ENCODE measurements at places on chromosomes 12 and 14.

- H3K27me3 ChIP-seq, result no peaks in the 10 kb centered on the region
- no peak overlapping the region for H3K27ac ChIP-seq
- H3K4me3 ChIP-seq, result no peak overlapping the region
- H3K4me1 ChIP-seq, result peaks cover 12% of the 10 kb centered on the region
Observed at GRCh38 chr12:26726956-26727355, 106.0 kb downstream of the ITPR2 start.

- no peaks in the 10 kb centered on the region for H3K27me3 ChIP-seq
- H3K4me1 ChIP-seq, result peaks cover 19% of the 10 kb centered on the region
- H3K4me3 ChIP-seq, result no peak overlapping the region
Observed at GRCh38 chr12:75964150-75964549, 67.4 kb downstream of the PHLDA1 start.

DNA sequence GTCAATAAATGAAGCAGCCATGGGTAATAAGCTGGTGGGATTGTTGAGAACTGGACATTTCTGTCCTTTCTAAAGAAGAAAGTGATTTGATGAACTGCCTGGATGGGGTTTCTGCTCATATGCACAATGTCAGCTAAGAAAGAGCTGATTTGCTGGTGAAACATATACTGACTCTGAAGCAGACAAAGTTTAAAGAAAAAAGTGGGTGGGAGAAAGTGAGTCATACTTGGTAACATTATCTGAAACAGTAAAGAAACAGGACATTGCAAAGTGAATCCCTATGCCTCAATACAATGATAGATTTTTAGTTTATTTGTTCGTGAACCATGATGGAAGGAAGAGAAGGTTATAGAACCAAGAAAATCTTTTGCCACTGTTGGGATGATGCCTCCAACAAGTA is 95.6 kb upstream of the DNM1L start:
- H3K4me3 ChIP-seq, result no peak overlapping the region
- H3K36me3 ChIP-seq, result peaks cover 14% of the 10 kb centered on the region
- H3K4me1 ChIP-seq, result peaks cover 30% of the 10 kb centered on the region
- H3K27ac ChIP-seq, result no peak overlapping the region

GRCh38 chr12:119803381-119803791 is 73.7 kb downstream of the CIT start:
- no peak for DNase-seq
- peaks cover 1% of the 10 kb centered on the region for H3K4me1 ChIP-seq
- H3K4me3 ChIP-seq, result no peak overlapping the region
- H3K27me3 ChIP-seq, result no peaks in the 10 kb centered on the region
- peaks cover 33% of the 10 kb centered on the region for H3K36me3 ChIP-seq
- no peak overlapping the region for H3K27ac ChIP-seq

DNA sequence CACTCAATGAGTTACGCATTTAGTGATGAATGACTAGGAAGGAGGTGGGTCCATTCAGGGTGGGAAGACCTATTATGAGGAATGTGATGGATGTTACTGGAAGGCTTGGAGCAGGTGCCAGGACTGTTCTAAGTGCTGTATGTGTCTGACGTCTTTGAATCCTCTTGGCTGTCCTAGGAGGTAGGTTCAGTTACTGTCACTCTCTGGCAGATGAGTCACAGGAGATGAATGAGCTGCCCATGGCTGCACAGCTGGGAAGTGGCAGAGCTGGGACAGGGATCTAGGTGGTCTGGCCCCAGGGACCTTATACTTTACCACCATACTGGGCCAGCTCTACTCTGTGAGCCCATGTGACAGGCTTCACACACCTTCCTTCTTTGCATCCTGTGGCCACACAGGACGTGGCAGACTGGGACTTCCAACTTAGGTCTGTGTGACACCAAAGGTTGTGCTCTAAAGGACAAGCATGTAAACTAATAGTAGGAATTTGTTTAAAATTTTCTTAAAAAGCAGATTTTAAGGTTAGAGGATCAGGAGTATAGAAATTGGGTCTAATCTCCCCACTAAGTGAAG is 24.0 kb downstream of the TCTN1 start:
- H3K27ac ChIP-seq, result peak overlapping the region; percentile 54
- no peak for DNase-seq
- H3K36me3 ChIP-seq, result peaks cover 1% of the 10 kb centered on the region

DNA sequence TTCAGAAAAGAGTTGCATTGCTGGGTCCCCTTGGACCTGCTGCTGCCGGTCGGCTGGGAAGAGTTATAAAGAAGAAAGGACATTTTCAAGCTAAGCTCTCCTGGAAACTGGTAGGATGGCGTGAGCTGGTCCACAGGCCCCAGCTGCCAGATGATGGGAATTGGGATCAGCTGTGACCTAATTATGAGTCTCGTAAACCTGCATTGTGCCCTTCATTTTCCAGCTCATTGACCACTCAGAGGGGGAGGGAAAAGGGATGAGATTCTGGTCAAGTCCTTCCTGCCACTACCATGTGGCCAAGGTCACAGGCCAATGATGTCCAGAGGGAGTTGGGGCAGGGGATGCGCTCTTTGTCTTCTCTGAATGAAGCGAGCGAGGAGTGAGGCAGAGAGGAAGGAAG is 320.9 kb downstream of the NRXN3 start:
- no peaks in the 10 kb centered on the region for H3K4me1 ChIP-seq
- no peak for DNase-seq
- H3K27ac ChIP-seq, result no peak overlapping the region
- H3K36me3 ChIP-seq, result no peaks in the 10 kb centered on the region
- peaks cover 2% of the 10 kb centered on the region for H3K27me3 ChIP-seq
- no peak overlapping the region for H3K4me3 ChIP-seq

GRCh38 chr14:72275242-72275641 is 343.0 kb downstream of the RGS6 start:
- no peaks in the 10 kb centered on the region for H3K4me1 ChIP-seq
- H3K27me3 ChIP-seq, result peaks cover 5% of the 10 kb centered on the region
- H3K36me3 ChIP-seq, result no peaks in the 10 kb centered on the region
- H3K4me3 ChIP-seq, result no peak overlapping the region
- no peak overlapping the region for H3K27ac ChIP-seq
- DNase-seq, result no peak

GRCh38 chr12:131075611-131076010 is 121.9 kb downstream of the ADGRD1 start:
- H3K27ac ChIP-seq, result no peak overlapping the region
- H3K4me1 ChIP-seq, result no peaks in the 10 kb centered on the region
- peaks cover 15% of the 10 kb centered on the region for H3K27me3 ChIP-seq
- no peaks in the 10 kb centered on the region for H3K36me3 ChIP-seq
- DNase-seq, result no peak

DNA sequence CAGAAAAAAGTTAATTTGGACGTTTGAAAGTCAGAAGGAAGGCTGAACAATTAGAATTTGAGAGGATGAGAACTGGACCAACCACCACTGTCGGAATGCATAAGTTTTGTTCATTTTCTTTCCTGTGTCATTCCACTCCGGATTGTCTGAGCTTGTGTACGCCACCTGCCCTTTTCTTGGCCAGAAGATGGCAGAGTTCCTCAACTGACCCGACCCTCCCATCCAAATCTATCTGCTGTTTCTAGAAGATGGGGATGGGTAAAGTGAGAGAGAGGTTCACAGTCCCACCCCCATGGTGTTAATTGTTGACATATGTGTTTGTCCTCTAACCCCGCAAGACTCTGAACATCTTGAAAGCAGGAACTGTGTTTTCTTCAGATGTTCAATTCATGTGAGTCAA is 388.0 kb downstream of the VRK1 start:
- peaks cover 20% of the 10 kb centered on the region for H3K27me3 ChIP-seq
- H3K27ac ChIP-seq, result no peak overlapping the region
- H3K36me3 ChIP-seq, result peaks cover 5% of the 10 kb centered on the region
- peaks cover 7% of the 10 kb centered on the region for H3K4me1 ChIP-seq
- DNase-seq, result no peak
- H3K4me3 ChIP-seq, result no peak overlapping the region

DNA sequence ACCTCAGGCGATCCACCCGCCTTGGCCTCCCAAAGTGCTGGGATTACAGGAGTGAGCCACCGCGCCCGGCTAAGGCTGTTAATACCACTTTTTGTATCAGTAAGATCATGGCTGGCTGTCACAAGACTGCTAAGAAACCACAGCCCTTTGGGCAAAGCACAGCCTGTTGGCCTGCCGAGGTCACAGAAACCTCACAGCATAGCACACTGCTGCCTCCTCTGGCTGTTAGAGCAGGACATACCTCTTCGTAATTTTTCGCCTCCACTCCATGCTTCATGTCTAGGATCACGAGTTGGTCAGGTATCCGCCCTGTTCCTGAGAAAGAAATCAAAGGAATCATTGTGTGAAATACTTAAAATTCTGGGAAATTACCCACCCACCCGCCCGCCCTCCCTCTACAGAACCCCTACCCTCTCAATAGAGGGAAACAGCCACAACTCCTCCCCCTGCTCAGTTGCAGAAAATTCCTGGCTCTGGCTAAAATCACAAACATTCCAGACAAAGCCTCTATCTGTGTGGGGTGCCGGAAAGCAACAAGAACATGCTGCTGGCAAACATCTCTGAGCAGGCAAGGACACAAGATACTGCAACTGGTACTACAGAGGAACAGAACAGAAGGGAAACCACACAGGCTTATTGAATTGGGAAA is 20.7 kb upstream of the NEK9 start:
- H3K36me3 ChIP-seq, result peaks cover 53% of the 10 kb centered on the region
- peaks cover 44% of the 10 kb centered on the region for H3K4me1 ChIP-seq
- no peaks in the 10 kb centered on the region for H3K27me3 ChIP-seq
- DNase-seq, result no peak

GRCh38 chr12:21704847-21705246 is 47.2 kb upstream of the LDHB start:
- no peak overlapping the region for H3K27ac ChIP-seq
- no peak overlapping the region for H3K4me3 ChIP-seq
- no peaks in the 10 kb centered on the region for H3K36me3 ChIP-seq
- peaks cover 4% of the 10 kb centered on the region for H3K27me3 ChIP-seq
- H3K4me1 ChIP-seq, result peaks cover 2% of the 10 kb centered on the region

GRCh38 chr12:58163021-58163420 is 221.7 kb downstream of the ATP23 start:
- no peak overlapping the region for H3K4me3 ChIP-seq
- DNase-seq, result no peak
- H3K27me3 ChIP-seq, result peaks cover 11% of the 10 kb centered on the region
- H3K27ac ChIP-seq, result no peak overlapping the region

DNA sequence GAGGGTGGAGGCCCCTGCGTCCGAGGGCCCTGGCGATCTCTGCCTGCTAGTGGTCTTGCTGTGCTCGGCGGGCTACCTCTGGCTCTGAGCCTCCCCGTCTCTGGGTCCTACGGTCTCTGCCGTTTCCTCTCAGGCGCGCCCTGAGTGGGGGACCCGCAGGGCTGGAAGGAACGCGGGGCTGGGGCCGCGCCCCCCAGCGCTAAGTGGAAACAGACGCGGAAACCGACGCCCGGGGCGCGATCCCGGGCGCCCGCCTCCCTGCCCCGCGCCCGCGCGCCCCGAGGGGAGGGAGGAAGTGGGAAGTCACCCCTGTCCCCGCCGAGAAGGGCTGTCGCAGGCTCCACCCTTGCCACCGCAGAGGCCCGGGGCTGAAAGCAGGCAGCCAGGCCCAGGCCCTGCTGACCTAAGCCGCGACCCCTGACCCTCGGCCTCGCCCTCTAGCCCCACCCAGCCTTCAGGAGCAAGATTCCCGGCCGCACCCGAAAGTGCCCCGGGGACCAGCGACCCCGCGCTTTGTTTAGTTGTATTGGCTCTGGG is 831 bp downstream of the CRIP1 start:
- peaks cover 20% of the 10 kb centered on the region for H3K4me1 ChIP-seq
- peak overlapping the region; percentile 78 for H3K4me3 ChIP-seq
- peak overlapping the region; percentile 91 for H3K27ac ChIP-seq
- DNase-seq, result peak; percentile 84

DNA sequence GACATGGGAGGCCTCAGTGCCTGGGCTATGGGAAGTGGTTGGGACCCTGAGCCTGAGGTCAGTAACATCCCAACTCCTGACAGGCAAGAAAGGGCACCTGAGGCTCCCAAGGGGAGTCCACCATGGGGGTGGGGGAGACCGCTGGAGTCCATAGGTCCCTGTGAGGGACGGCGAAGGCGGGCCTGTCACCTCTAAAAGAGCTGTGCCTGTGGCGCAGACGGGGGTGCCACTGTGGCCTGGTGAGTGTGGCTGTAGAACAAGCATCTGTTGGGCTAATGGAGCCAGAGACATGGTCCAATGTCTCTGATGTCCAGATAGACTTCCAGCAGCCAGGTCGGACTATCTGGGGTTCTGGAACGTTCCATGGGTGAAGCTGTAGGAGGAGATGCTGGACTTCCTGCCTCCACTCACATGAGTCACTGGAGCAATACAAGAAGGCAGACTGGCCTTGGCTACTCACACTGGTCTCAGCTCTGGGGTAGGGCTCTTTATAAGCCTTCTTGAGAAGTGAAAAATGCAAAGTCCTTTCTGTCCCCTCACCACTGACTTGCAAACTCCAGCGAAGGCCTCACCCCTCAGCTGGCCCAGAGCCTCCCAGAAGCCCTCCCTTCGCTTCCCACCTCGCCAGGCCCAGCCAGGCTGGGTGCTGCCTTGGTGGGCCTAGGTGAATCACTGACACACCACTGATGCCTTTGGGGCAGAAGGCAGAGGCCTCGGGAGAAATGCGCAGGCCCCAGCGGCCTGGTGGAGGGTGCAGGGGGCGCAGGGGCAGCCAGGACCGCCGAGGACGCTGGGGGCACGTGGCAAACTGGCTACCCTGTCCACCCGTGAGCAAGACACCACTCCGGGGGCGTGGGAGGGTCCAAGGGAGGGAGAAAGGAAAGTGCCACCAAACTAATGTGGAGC is 1.1 kb upstream of the TRAF3 start:
- peaks cover 32% of the 10 kb centered on the region for H3K4me1 ChIP-seq
- peak overlapping the region; percentile 85 for H3K4me3 ChIP-seq
- peaks cover 6% of the 10 kb centered on the region for H3K36me3 ChIP-seq
- peak overlapping the region; percentile 87 for H3K27ac ChIP-seq

- H3K27me3 ChIP-seq, result peaks cover 19% of the 10 kb centered on the region
- H3K4me3 ChIP-seq, result no peak overlapping the region
- DNase-seq, result no peak
Observed at GRCh38 chr12:95836630-95837239, 22.0 kb upstream of the SNRPF start.

GRCh38 chr12:132711080-132711843 is 620 bp downstream of the PGAM5 start:
- peak; percentile 61 for DNase-seq
- peaks cover 17% of the 10 kb centered on the region for H3K4me1 ChIP-seq
- peak overlapping the region; percentile 85 for H3K4me3 ChIP-seq
- no peaks in the 10 kb centered on the region for H3K27me3 ChIP-seq
- H3K36me3 ChIP-seq, result peaks cover 12% of the 10 kb centered on the region
- peak overlapping the region; percentile 56 for H3K27ac ChIP-seq

DNA sequence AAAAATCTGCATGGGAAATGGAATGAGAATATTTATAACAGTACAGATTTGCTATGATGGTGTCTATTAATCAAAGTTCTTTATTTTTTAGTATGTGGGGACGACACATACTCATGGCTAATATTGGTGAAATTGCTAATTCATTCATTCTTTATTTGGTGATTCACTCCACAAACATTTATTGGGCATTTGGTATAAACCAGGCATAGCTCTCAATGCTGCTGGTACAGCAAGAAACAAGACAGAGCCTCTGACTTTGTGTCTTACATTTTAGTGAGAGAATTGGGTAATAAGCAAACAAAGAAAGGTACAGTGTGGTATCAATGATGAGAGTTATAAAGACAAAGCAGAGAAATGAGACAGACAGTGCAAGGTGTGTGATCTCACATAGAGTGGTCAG is 129.5 kb downstream of the RGS6 start:
- H3K27me3 ChIP-seq, result peaks cover 15% of the 10 kb centered on the region
- H3K27ac ChIP-seq, result no peak overlapping the region
- no peaks in the 10 kb centered on the region for H3K4me1 ChIP-seq
- H3K36me3 ChIP-seq, result no peaks in the 10 kb centered on the region
- no peak for DNase-seq
- H3K4me3 ChIP-seq, result no peak overlapping the region

- H3K27ac ChIP-seq, result no peak overlapping the region
- no peak overlapping the region for H3K4me3 ChIP-seq
- H3K4me1 ChIP-seq, result no peaks in the 10 kb centered on the region
Observed at GRCh38 chr12:119459481-119459880, 125.0 kb downstream of the CCDC60 start.
